PC-3 (cell line): ENCODE measurements at places on chromosomes 1 and 21. TPM values are rescaled to one million over a fixed set of nuclear protein-coding genes. Genes with fewer than 3 reads are reported as not detected.

DNA sequence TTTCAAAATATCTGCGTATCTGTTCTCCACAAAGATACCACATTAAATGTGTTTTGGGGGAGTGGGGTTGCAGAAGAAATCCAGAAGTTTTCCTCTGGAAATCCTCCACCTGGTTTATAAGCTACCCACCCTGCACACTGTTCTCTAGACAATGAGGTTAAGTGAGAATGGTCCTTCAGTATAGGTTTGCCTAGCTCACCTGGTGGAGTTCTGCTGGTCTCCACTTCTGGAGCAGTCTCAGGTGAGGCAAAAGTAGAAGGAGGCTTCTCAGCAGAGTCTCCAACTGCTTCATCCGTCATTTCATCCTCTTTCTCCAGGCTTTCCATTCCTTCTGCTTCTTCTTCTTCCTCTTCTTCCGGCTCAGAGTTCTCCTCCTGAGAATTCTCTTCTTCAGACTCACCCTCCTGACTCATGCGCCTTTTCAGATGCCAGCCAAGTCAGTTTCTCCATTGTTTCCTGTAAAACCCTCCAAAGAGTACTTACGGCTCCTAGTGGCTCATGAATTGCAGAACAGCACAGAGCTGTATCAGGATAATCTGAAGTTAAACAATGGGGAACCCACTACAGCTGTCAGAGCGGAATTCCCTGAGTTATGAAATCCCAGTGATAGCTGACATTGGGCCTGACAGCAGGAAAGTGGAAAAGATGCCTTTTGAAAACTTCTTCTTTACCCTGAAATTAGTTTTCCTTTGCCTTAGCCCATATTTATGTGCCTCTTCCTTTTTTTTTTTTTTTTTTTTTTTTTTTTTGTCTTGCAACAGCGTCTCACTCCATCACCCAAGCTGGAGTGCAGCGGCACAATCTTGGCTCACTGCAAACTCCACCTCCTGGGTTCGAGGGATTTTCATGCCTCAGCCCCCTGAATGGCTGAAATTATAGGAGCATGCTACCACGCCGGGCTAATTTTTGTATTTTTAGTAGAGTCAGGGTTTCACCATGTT lies 38.5 kb downstream of the MSTO1 start:
- DNase-seq = peak; percentile 93

DNA sequence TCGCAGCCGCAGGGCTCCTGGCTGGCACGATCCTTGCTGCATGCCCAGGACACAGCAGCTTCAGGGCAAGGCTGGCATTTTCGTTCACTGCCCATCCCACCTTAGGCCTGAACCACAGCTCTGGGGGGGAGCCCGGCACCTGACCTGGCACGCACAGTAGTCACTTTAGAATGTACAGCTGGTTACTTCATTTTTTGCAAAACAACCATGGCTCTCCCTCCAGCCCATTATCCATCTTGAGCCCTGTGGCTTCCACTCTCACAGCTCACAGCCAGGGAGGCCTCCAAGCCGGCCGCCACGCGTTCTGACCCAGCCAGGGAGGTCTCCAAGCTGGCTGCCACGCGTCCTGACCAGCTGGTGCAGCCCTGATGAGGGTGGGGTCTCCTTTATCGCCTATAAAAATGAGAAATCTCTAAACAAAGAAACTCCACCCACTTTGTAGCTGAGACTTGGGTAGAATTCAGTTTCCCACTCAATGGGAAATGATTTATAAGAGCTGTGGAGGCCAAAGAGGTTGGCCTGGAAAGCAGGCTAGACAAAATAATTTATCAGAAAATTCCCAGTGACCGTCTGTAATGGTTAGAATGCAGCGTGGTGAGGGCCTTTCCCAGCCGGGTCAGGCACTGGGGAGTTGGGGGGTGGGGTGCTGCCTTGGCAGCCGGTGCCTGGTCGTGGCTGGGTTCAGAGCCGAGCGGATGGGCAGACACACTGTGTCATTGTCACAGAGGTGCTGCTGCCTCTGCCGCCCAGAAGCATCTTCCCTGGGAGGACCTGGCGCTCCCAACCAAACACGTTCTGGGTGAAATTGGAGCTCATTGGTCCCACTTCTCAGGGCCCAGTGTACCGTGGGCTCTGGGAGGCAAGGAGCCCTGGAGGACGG lies 54.6 kb upstream of the ACTRT2 start:
- DNase-seq = no peak

DNA sequence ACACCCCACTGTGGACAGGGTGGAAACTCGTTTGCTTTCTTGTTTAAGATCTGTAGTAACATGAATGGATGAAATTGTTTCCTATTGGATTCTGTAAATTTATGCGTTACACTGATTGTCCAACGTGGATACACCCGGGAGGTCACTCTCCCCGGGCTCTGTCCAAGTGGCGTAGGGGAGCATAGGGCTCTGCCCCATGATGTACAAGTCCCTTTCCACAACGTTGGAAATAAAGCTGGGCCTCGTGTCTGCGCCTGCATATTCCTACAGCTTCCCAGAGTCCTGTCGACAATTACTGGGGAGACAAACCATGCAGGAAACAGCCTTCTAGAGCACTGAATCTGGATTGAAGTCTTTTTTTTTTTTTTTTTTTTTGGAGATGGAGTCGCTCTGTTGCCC lies 1.4 kb downstream of the RCC1 start:
- DNase-seq = no peak

DNA sequence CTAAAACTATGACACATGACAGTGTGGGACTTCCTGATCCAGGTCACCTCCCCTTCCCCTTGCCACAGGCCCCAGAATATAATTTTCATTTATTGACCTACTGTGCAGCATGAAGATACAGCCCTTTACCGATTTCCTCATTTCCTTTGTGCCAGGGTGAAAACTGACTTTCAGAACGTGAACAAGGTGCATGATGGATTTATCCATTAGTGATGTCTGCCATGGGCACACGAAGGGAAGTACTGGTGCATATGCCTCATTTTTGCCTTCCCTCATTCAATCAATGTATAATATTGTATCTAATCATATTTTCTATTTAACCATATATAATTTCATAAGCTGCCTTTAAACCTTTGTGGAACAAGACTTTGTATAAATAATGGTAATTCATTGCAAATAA lies 144.4 kb upstream of the WNT4 start:
- no peak for DNase-seq

GRCh38 chr1:9315411-9316079 lies 22.9 kb downstream of the SPSB1 start:
- DNase-seq = no peak

DNA sequence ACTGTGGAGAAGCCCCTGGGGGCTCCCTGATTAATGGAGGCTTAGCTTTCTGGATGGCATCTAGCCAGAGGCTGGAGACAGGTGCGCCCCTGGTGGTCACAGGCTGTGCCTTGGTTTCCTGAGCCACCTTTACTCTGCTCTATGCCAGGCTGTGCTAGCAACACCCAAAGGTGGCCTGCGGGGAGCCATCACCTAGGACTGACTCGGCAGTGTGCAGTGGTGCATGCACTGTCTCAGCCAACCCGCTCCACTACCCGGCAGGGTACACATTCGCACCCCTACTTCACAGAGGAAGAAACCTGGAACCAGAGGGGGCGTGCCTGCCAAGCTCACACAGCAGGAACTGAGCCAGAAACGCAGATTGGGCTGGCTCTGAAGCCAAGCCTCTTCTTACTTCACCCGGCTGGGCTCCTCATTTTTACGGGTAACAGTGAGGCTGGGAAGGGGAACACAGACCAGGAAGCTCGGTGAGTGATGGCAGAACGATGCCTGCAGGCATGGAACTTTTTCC lies 24.8 kb downstream of the PCSK9 start:
- DNase-seq = no peak

GRCh38 chr21:36913247-36914169 lies 53.0 kb downstream of the HLCS start:
- peak; percentile 20 for DNase-seq

DNA sequence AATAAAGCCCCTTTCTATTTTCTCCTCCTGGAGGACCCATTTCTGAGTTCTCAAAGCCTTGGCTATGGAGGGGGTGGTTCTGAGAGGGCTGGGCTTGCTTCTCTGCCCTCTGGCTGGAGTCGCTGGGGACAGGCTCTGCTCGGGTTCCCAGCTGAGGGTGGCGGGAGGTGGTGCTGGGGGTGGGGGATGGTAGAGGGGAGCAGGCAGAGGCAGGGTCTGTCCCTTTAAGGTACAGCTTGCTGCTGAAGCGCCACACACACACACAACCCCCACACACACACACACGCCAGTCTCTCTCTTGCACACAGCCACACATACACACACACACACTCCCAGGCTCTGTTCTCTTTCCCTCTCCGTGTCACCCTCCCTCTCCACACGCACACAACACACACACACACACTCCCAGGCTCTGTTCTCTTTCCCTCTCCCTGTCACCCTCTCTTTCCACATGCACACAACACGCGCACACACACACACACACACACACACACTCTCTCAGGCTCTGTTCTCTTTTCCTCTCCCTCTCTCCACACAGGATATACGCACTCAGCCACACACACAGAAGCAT lies 69.8 kb upstream of the SSBP3 start:
- no peak for DNase-seq

GRCh38 chr1:46017876-46018503 lies 114.4 kb downstream of the PIK3R3 start:
- DNase-seq = no peak

GRCh38 chr1:184110272-184111204 lies 59.0 kb downstream of the TSEN15 start:
- DNase-seq = no peak

DNA sequence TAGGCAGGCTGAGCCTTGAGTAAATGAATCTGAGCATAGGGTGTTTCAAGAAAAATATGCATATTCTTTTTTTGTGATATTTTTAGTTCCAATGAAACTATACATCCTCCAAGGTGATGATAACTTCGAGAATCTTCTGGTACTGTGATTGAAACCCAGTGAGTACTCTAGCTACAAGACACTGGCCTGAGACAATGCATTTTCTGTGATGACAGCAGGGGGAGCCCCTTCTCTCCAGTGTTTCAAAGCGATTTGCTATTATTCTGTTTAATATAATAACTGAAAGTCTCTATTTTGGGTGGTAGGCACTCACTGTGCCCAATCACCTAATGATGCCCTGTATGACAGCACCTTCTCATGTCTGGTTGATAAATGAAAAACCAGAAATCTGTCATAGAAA lies 12.1 kb downstream of the IRF2BP2 start:
- peak; percentile 58 for DNase-seq

GRCh38 chr1:85428471-85429089 lies 36.4 kb downstream of the DDAH1 start:
- no peak for DNase-seq

GRCh38 chr1:233333086-233333485 lies 5.6 kb downstream of the MAP3K21 start:
- no peak for DNase-seq

DNA sequence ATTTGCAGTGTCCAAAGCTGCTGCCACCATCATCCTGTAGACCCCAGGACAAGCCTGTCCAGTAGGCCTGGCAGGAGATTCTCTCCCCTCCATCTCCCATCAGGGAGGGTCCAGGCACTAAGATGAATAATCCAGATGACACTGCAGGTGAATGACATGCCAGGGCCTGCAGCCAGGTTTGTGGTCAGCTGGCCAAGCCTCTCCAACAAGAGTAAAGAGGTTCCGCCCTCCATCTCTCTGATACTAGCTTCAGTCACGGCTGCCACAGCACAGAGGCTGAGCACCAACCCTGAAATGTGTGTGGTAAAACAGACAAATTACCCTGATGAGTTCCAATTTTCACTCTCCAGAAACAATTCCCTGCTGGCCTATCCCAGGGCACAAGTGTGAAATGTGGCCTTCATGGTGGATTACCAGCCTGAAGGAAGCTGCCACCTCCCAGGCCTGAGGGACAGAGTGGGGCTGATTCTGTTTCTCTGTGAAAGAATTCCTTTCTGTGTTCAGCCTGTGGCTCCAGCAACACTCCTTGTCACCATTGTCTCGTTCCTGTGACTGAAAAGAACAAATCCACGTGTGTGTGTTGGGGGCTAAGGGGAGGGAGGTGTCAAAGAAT lies 19.9 kb upstream of the LHX4 start:
- DNase-seq = peak; percentile 73

GRCh38 chr21:44962403-44962966 lies 22.7 kb downstream of the SLX9 start:
- DNase-seq = no peak

GRCh38 chr1:45430490-45430889 lies 60.5 kb downstream of the TESK2 start:
- DNase-seq = no peak

DNA sequence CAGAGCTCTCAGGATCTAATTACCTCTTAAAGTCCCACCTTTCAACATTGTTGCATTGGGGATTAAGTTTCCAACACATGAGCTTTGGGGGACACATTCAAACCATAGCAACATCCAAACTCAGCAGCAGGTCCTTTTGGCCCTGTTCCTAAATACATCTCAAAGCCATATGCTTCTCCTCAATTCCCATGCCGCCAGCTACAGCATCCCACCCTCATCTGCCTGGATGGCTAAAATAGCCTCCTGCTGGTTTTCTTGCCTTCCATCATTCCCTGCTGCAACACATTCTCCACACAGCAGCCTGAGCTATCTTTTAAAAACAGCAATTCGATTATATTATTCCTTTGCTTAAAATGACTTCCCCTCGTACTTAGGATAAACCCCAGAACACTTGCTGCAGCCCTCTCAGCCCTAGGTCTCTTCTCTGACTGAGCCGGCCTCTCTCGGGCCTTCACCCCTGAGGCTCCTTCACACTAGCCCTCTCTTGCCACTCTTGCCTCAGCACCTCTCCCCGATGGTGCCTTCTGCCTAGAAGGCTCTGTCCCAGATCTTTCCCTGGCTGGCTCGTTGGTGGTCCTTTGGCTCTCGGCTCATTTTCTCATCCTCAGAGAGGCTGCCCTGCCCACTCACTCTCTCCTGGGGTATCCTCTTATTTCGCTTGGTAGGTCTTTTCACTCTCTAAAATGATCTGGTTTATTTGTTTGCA lies 16.5 kb downstream of the MYBPH start:
- no peak for DNase-seq

DNA sequence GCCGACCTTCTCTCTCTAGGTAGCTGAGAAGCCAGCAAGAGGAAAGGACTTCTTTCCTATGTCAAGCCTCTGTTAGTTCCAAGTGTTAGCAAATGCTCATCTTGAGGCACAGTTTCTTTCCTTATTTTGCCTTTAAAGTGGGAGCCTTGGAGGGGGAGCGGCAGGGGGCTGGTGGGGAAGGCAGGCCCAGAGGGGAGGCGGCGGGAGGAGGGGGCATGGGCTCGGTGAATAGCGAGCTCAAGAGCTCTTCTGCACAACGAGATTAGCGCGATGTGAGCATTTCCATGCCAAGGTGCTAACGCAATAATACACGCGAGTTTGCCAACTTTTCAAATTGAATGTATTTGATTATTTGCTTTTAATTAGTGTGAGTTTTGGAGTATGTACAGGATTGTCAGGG lies 372.6 kb downstream of the RPS6KC1 start:
- DNase-seq = no peak

GRCh38 chr1:50611675-50612074 lies 188.4 kb upstream of the DMRTA2 start:
- DNase-seq = no peak

ADCY10 gene
- not detected in 2 replicates for total RNA-seq

KCNE1 gene
- 0.58 and 0.69 TPM in 2 replicates for total RNA-seq

NUDT17 gene
- 2.4 and 3.0 TPM in 2 replicates for total RNA-seq

GUCA2A gene
- not detected in 2 replicates for total RNA-seq

APOBEC4 gene
- total RNA-seq = not detected in 2 replicates

LMOD1 gene
- 0.06 and 0.07 TPM in 2 replicates for total RNA-seq

TSEN15 gene
- 23.0 and 29.7 TPM in 2 replicates for total RNA-seq

UBL4B gene
- 0.07 TPM in 1 of 2 replicates, not detected in the other for total RNA-seq

HHIPL2 gene
- 1.1 and 1.2 TPM in 2 replicates for total RNA-seq
